ENCODE measurements at places on chromosomes 2 and 18.
A peak's percentile ranks its signal among the peaks of the same experiment; 100 is the strongest.

DNA sequence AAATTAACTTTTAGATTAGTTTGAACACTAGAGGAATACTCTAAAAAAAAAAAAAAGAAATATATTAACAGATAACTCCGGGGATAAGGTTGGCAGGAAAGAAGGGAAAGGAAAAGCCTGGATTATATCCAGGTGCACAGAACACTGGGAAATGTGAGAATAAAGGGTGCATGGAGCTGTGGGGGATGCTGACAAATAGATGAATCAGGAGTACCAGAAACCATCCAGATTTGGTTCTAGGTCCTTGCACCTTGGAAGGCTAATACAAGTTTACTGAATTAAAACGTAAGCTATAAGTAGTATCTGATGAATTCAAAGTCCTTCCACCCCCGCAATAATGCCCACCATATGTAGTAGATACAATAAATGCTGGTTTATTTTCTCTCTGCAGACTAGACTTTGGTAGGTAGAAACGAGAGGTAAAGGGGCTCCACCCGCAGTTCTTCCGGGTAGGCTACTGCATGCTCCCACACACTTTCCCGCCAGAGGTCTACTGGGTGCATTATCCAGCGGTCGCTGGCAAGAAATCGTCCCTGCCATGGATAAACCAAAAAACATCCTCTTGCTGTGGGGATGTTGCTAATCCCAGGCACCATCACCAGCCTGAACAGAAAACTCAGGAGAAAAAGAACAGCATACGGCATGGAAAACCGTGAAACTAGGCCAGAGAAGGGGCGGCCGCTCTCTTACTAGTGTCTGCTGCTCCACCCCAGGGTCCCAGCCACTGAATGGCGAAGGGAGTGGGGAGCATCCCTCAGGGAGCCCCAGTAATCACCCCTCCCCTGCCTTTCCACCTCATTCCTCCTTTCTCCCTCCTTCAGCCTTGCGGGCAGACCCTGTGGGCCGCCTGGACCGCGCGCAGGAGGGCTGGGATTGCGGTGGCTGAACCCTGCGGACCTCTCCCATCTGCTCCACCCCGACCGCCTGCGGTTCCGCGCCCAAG is 1.5 kb downstream of the CNRIP1 start:
- no peak for DNase-seq

DNA sequence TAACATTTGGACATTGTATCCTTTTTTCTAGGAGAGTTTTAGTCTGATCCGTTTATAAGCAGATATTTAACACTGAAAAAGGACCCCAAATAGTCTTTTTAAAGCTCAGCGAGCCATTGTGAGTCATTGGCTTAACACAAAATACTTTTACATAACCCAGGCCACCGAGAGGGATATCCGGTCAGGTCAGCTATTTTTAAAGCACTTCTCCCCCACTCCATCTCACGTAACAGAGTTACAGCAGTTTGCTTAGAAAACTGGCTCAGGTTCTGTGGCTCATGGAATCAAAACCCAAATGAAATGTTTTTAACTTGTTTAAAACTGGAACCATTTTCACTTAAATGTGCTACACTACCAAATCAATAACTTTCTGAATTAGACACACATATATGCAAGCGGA is 23.9 kb downstream of the COL4A3 start:
- no peak for DNase-seq

DNA sequence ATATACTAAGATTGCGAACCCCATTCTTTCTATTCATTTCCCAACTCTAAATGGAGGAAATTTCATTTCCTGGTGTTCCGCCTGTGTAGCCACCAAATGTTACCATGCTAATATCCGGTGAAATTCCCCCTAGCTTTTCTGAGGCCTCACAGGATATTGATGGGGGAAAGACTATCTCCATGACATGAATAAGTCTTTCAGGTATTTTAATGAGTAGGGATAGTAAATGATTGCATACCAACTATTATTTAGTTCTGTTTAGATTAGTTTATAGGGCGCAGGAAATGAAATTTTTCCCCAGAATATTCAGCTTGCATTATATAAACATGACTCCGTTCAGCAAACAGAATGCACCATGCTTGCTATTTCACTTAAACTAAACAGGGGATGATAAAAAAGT is 55.4 kb downstream of the COL5A2 start:
- no peak for DNase-seq

DNA sequence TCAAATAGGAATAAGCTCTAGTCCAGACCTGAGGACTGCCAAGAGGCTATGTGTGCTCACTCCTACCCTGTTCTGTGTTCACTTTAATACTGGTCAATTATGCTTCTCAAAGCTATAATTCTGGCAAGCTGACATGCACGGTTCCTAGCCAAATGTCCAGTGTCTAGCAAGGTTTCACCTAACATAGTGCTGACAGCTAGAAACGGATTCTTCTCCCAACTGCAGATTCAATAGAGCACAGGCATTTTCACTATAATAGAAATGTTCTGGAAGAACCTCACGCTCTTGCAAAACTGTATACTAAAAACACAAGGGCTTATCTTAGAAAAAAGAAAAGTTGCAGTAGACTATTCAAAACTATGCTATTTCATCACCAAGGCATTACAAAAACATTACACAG is 45.1 kb downstream of the HDAC4 start:
- DNase-seq = no peak

GRCh38 chr2:64945973-64946768 is 43.0 kb upstream of the SLC1A4 start:
- no peak for DNase-seq

- no peak for DNase-seq
Measured at GRCh38 chr2:73963385-73964120, 21.2 kb upstream of the TET3 start.

- DNase-seq = peak; percentile 14
Measured at GRCh38 chr2:227163998-227164762, at the start of the genes COL4A3 and COL4A4. TSS of gene COL4A3 (plus strand) at chr2:227164624. CDS start at chr2:227164727, 103 bp downstream. TSS of gene COL4A4 (minus strand) at chr2:227164205. CDS start at chr2:227147483, 16,722 bp downstream.

GRCh38 chr2:171185165-171185818 is 24.6 kb upstream of the TLK1 start:
- DNase-seq = no peak

Data from DMS 273 treated with DMSO at 0.1 percent for 48 hours (cell line).